MV-4-11 (cell line): ENCODE measurements at places on chromosomes 1 and 21.

- DNase-seq, result no peak
These were observed 6.4 kb upstream of the ERI3 start for GRCh38 chr1:44361478-44361877.

DNA sequence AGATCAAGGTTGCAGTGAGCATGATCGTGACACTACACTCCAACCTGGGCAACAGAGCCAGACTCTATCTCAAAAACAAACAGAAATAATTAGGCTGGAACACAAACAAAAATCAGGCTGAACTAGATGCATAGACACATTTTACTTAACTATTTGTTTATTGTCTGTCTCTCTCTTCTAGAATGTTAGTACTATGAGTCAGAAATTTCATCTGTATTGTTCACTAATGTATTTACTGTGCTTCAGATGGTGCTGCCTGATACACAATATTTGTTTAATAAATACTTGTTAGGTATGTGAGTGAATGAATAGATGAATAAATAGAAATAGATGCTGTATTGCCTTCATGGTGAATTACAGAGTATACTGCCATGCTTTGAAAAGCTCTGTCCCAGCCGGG is 6.0 kb upstream of the LIN28A start:
- no peak for DNase-seq

GRCh38 chr1:205068457-205069040 is 15.7 kb downstream of the TMEM81 start:
- DNase-seq, result no peak

DNA sequence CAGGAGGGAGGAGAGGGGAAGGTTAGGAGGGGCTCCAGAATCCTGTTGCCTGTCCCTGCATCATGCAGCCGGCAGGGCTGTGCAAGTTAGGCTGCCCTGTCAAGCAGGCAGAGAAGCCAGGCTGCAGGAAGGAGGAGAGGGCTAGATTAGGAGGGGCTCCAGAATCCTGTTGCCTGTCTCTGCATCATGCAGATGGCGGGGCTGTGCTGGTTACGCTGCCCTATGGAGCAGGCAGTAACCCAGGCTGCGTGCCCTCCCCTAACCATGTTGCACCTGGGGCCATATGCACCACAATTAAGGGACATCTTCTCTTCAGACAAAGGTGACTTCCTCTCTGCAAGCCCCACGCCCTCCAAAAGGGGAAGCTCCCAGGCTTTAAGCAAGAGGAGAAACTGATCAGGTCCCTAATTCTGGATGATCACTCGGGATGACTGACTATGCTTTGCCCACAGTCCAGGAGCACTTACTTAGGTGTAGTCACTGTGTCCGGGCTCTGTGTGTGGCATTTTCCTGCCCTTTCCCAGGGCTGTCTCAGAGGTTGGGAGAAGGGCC is 457.4 kb downstream of the SETD4 start:
- peak; percentile 3 for DNase-seq

GRCh38 chr1:171252482-171252881 is 4.2 kb downstream of the FMO1 start:
- DNase-seq, result peak; percentile 13

GRCh38 chr1:6807782-6808181 is 22.5 kb downstream of the CAMTA1 start:
- DNase-seq, result no peak

DNA sequence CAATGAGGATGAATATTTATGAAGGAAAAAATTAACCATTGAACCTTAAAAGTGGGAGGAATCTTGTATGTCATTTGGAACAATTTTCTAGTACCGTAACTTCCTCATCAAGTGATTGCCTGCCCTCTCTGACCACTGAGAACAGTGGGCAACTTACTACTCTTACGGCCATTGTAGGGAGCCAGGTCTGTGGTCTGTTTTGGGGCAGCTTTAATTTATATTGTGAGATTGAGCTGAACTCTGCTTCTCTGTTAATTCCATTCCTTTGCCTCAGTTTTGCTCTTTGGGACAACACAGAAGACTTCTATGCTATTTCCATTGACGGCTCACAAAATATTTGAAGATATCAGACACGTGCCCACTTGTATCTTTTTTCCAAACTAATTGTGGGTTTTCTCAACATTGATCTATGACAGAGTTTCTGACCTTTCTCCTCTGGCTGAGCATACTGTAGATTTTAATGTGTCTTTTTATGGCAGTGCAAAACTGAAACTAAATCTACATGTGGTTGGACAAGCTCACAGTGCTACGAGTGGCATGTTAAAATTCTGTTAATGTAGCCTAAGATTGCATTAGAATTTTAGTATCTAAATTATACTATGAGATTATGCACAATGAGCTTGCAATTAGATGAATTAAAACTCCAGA is 27.8 kb upstream of the ZNF281 start:
- DNase-seq, result no peak

GRCh38 chr1:160717306-160717705 is 5.7 kb upstream of the CD48 start:
- DNase-seq, result no peak

GRCh38 chr1:216032284-216032683 is 391.0 kb downstream of the USH2A start:
- no peak for DNase-seq

DNA sequence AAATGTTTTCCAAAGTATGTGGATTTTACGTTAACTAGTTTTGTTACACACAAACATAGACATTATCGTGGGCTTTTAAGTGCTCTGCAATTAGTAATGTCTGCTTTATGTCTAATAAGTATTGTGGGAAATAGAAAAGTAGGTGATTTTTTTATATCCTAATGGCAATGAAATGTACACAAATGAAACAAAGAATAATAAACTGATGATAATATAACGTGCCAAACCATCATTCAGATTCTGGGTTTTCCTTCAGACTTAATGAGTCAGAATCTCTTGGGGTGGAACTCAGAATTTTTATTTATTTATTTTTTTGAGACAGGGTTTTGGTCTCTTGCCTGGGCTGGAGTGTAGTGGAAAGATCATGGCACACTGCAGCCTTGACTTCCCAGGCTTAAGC is 2.0 kb downstream of the TMEM183A start:
- DNase-seq, result no peak

DNA sequence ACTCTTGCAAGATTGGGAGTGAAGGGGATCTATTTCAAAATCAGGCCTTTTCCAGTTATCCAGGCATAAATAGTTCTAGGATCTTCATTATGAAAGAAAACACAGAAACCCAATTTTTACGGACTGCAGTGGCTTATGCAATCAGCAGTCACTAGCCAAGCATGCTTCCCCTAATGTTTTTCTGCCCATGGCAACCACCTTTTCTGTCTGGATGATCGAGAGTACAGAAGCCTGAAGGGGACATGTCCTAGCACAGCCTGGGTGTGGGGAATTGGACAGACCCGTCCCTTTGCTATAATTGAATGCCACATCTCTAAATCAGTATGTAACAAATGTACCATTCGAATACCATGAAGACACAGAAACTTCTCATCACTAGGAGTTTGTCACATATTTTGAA is 29.8 kb upstream of the NCAM2 start:
- DNase-seq, result peak; percentile 53

DNA sequence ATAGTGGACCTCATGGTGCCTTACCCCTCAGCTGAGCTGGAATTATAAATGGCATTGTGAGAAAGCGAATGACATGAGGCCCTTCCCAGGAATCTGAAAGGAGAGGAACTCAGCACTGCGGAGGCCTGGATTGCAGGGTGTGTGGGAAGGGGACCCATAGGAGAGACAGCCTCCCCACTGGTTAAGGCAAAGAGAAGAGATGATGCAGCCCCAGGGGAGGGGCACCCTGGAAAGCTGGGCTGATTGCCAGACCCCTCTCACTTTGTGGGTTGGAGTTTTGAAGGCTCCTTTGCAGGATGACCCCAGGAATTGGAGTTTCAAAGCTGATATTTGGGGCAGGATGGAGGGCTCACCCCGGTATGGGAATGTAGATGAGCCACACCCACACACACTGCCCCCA is 2.0 kb downstream of the NPPB start:
- no peak for DNase-seq

GRCh38 chr1:61490924-61491323 is 234.0 kb downstream of the TM2D1 start:
- DNase-seq, result peak; percentile 8

DNA sequence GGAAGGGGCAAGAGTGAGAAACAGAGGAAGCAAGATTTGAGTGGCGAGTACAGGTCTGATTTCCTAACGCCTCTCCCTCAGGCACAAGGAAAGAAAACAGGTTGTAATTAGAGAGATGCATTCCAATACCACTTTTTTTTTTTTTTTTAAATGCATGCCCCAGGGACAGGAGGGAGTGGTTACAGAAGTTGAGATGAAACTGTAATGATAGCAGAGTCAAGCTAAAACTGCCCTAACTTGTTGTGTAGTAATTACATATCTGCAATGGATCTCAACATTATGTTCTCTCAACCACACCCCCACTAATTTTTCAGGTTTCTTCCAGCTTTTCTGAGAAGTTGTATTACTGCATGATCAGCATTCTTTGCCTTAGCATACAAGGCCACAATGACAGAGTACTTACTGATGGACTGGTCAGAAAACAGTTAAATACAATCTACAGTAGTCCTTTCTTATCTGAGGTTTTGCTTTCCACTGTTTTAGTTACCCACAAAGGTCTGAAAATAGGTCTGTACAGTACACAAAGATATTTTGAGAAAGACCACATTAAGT is 5.5 kb downstream of the ETV3 start:
- DNase-seq, result no peak

DNA sequence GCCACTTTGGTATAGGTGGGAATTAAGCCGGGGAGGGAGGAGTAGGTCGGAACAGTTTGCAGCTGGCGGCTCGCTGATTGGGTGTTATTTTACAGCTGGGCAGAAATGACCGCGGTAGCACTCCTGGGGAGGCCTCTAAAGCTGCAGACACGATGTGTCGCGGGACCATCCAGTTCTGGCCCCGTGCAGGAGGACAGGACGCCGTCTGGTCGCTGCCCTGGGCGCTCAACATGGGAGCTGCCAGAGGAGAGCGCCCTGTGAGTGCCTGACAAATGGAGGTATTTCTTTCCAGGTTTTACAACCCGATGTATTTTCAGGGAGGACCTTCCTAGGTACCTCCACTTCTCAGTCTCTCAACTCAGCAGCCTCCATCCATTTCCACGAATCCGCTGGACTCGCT is 46.2 kb downstream of the CDC7 start:
- no peak for DNase-seq

GRCh38 chr1:19688041-19688842 is 23.6 kb downstream of the HTR6 start:
- DNase-seq, result no peak

DNA sequence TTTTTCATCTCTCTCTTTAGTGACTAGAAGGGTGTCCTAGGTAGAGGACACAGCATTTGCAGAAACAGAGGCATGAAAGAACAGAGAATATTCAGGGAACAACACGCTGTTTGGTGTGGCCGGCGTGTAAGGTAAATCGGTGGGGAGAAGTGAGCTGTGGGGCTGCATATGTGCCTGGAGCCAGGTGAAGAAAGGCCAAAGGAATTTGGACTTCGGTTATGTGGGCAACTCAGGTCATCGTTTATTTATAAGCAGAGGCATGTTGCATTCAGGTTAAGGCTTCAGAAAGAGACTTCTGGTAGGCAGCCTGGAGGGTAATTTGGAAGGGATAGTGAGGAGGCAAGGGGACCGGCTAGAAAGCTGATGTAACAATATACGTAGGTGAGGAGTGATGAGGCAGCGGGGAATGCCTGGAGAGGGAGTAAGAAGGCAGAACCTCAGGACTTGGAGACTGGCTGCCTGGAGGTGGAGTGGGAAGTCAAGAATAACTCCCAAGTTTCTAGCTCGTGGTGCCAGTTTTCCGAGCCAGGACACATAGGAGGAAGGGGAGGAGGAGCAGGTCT is 64.1 kb upstream of the ACOT11 start:
- no peak for DNase-seq

GRCh38 chr1:221921936-221922335 is 180.0 kb upstream of the DUSP10 start:
- no peak for DNase-seq

DNA sequence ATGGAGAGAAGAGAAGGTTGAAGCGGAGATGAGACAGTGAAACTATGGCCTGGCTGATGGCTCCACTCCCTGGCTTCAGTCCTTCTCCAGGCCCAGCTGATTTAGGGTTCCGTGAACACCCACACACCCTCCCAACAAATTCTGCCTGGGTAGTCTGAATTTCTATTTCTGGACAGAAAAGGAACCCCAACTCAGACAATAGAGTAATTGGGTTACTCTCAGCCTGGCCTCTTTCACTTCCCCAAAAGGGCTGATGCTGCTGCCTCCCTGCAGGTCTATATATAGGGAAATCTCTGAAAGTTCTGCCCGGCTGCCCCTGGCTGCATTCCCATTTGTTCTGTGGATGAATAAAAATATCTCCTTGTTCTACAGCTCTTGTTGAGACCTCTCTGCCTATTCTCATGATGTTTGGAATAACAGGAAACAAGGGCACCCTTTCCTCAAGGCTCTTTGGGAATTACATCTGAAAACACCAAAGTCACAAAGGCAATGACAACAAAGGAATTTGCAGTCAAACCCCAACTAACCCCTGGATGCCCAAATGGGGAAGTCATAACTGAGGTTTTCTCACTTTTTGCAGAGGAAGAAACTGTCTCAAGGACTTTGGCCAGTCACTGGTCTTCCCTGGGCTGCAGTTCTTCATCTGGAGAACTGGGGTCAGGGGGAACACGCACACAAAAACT is 11.4 kb upstream of the ZSCAN20 start:
- DNase-seq, result peak; percentile 92

DNA sequence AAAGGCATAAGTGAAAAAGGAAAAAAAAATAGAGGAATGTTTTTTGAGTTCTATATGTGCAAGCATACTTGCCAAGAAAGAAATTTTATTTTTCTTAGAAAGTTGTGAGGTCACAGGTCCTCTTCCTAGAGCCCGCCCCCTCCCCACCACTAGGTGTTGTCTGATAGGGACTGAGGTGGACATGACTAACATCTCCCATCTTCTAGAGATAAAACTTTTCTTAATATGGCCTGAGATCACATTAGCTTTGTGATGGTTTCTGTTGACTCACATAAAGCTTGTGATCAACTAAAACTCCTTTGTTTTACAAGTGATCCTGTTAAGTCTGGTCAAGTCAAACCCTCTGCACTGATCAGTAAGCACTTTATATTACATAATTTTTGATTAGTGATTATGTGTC is 33.4 kb upstream of the CITED4 start:
- DNase-seq, result no peak

DNA sequence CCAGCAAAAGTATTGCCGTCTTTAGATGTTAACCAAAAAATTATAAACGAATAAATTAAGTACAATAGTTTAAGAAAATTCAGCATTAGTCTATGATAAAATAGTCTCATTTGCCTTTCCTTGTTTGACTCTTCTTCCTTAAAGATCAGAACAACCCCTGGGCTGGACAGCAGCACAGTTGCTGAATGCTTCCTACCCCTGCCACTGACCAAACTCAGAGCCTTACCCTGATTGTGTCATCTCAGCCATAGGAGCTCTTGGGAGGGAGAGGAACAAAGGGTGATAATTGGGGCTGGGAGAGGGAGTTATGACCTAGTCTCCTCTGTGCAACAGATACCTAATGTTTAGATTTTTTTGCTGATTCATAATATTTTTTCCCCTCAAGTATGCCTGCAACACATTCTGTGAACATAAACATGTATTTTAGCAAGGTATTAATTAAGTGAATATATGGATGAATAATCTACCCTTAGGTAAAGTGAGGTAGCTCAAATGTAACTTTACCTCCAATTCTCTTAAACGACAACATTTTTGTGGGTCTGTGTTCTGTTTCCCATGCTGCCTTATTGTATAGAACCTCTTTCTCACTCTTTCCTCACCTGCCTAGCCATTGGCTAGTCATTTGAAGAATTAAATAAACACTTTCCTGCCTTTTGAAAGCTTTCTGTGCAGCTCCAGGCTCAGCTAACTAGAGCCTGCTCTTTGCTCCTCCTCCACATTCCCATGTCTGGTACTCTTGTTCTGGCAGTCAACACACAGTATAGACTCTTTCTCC is 46.1 kb downstream of the FGGY start:
- DNase-seq, result no peak

- DNase-seq, result peak; percentile 62
These were observed 72.4 kb downstream of the FH start for GRCh38 chr1:241447031-241447644.
